ENCODE measurements at places on chromosomes 7 and 10. TPM values are rescaled to one million over a fixed set of nuclear protein-coding genes. Genes with fewer than 3 reads are reported as not detected.

DNA sequence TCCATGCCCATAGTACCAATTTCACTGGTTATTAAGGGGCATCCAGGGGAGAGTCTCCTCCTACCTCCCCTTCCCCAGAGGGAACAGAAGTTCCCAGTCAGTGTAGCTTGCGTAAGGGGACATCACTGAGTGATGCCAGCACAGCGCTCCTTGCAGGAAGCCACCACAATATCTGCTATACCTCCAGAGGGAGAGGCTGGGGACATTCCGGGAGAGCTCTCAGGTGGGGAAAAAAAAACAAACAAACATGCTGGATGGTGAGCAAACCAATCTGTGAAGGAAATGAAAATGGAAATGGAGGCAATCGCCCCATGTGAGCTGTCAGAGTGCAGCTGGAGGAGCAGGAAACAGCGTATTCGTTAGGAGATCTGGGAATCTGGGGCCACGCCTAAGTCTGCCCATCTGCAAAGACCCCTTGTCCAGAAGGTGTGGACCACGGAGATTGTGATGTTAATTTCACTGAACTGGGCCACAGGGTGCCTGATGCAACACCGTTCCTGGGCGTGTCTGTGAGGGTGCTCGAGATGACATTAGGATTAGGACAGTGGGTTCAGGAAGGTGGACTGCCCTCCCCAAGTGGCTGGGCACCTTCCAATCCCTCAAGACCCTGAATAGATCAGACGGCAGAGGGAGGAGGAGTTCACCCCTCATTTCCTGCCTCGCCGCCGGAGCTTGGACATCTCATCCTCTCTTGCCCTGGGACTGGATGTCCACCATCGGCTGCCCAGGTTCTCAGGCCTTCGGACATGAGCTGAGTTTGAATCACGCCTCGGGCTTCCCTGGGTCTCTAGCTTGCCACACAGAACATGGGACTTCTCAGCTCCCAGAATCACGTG, 30.5 kb downstream of the GNA12 start:
- no peaks in the 10 kb centered on the region for H3K36me3 ChIP-seq

DNA sequence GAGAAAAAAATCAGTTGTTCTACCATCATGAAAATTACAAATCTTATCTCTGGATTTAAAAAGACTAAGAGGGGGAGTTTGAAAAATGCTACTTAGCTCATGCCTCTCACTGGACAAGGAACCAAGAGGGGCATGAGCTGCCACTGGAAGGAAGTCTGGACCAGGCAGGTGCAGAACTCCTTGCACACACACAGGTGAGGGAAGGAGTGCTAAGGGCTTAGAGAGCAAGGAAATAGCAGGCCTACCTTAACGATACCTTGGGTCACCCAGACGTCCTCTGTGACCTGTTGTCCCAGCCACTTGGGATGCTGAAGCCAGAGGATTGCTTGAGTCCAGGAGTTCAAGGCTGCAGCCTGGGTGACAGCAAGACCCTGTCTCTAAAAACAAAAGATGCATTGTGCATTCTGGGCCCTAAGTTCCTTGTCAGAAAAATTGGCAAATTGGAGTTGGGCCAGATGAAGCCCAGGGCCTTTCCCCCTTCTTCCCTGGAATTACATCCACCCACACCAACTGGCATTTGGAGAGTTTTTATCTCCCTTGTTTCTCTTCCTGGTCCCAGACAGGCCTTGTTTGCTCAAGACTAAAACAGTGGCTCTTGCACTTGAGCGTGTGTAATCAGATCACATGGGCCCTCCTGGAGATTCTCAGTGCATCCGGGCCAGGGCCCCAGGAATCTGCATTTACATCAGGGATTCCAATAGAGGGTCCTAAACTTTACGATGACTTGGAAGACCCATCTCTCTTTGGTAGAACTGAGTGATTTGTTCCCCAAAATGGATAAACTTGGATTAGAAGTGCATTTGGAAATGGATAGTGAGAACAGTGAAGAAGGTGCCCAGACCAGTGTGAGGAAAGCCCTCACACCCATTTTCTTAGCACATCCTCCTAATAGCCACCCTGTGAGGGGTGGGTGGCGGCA, 3.0 kb downstream of the DDIT4 start:
- DNase-seq, result no peak
- H3K4me3 ChIP-seq, result peak overlapping the region; percentile 71
- no peaks in the 10 kb centered on the region for H3K4me1 ChIP-seq
- no peaks in the 10 kb centered on the region for H3K27me3 ChIP-seq

C10orf67 gene
- total RNA-seq, result 1.0 TPM

DNA sequence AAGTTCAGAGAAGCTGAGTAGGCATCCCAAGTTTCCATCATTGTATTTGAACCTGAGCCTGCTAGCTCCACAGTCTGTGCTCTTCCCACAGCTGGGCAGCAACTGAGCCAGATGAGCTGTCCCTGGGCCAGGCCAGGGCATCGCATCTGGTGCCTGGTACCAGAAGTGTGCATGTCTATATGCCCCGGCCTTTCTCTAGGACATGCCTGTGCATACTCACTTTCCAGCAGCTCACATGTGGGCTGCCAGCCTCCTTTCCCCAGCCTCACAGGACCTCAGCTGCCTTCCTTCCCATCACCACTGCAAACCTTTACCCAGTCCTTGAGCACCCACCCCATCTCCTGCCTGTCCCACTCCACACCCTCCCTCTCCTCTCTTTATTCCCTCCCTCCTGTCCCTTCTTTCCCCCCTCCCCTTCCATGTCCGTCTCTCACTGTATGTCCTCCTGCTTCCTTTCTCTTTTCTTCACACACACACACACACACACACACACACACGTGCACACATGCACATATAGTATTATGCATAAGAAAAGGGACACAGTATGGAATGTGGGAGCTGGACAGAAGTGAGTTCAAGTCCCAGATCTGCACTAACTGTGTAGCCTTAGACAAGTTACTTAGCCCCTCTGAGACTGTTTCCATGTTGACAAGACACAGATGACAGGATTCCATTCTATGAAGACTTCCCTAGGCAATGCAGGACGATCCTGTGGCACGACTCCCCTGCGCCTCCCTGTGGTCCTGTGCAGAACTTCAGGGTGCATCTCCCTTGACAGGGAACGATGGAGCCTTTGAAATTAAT, 10.9 kb downstream of the CDHR1 start:
- H3K27me3 ChIP-seq, result no peaks in the 10 kb centered on the region
- DNase-seq, result peak; percentile 34
- no peak overlapping the region for H3K27ac ChIP-seq

OPN4 gene
- total RNA-seq, result not detected

DNA sequence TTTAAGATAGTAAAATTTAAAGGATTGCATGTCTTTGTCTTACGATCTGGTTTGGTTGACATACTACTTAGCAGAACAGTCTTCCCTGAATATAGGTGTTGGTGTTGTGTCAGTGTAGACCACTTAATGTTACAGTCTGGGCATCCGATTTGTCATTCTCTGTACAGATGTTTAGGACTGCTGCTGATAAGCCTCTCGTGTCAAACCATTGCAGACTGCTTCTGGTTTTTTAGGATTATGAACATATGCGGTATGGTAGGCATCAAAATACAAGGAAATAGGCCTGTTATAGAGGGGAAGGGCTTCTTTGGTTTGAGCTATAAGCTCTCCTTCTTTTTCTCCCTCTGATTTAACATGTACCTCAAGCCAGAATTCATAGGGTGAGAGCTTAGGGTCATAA, 7.4 kb downstream of the CYP3A43 start:
- peak overlapping the region; percentile 51 for H3K27ac ChIP-seq
- H3K4me1 ChIP-seq, result no peaks in the 10 kb centered on the region
- H3K36me3 ChIP-seq, result no peaks in the 10 kb centered on the region
- no peak for DNase-seq
- no peaks in the 10 kb centered on the region for H3K27me3 ChIP-seq

- H3K36me3 ChIP-seq, result no peaks in the 10 kb centered on the region
- no peaks in the 10 kb centered on the region for H3K4me1 ChIP-seq
- H3K27ac ChIP-seq, result no peak overlapping the region
- DNase-seq, result no peak
- H3K27me3 ChIP-seq, result no peaks in the 10 kb centered on the region
Measured at GRCh38 chr7:34772296-34772938, 114.4 kb downstream of the NPSR1 start.

Data from prostate gland (tissue), 2 donors.